ENCODE measurements at places on chromosomes 2 and 18. TPM values are rescaled to one million over a fixed set of nuclear protein-coding genes. Genes with fewer than 3 reads are reported as not detected.

DNA sequence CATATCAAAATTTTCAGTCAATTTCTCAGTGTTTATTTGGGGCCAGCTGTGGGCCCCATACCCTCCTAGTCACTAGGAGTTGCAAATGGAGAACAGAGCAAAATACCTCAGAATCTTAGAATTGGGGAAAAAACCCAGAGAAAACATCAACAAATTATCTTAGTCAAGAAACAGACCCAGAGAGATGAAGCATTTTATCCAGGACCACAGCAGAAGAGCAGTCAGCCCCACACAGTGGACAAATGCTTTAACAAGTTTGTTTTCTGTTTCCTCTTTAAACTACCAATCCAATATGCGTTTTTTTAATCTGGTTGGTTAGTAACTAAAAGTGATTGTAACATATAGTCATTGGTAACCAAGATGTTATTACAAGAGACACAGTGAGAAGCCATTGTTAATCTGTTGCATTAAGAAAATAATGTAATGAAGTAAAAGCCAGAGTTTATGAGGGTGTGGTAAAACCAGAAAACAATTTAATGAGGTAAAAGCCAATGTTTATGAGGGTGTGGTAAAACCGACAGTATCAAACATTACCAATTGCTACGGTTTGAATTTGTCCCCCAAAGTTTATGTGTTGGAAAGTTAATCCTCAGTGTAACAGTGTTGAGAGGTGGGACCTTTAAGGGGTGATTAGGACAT is 60.7 kb upstream of the COX7A2L start:
- no peak overlapping the region for H3K4me3 ChIP-seq
- no peak for ATAC-seq
- H3K4me1 ChIP-seq: no peaks in the 10 kb centered on the region
- H3K36me3 ChIP-seq: no peaks in the 10 kb centered on the region
- H3K27ac ChIP-seq: no peak overlapping the region

IL1R2 gene
- 6.1 TPM for total RNA-seq

- H3K36me3 ChIP-seq: no peaks in the 10 kb centered on the region
- no peaks in the 10 kb centered on the region for H3K27me3 ChIP-seq
- no peak overlapping the region for H3K4me3 ChIP-seq
- no peak overlapping the region for H3K27ac ChIP-seq
- no peaks in the 10 kb centered on the region for H3K4me1 ChIP-seq
Observed at GRCh38 chr2:29096969-29097368, 18.2 kb upstream of the CLIP4 start.

DNA sequence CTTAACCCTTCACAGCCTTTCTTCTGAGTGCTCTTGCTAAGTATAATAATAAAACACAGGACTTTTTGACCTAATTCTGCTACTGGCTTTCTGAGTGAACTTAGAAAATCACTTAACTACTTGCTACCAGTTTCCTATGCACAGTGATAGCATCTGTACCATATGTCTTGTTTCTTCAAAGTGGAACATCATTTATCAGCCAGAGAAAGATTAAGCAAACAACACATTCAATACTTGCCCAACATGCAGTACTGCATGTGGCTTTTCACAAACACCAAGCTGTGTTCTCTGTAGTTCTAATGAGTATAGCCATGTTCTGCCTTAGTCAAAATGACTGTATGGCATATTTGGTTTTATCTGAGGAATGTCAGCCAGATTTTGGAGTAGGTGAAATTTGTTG is 1286.6 kb upstream of the ZEB2 start:
- no peak for ATAC-seq
- H3K4me1 ChIP-seq: no peaks in the 10 kb centered on the region
- H3K27ac ChIP-seq: no peak overlapping the region
- no peak overlapping the region for H3K4me3 ChIP-seq

DNA sequence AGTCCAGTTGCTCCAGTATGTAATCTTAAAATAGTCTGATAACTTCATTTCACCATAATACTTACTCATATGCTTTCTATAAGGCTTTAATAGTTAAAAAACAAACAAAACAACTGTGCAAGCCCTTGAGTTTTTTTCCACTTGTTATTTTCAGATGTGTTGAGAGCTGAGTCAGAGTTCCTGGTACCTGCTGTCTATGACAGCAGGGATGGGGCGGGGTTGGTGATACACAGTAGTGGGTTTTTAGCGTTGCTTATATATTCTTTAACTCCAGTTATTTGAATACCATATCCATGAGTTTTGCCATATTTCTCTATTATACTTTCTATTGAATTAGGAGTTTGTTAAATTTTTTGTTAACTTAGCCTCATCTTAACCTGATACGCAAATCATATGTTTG is 5.0 kb downstream of the NAPG start:
- no peaks in the 10 kb centered on the region for H3K27me3 ChIP-seq
- peaks cover 52% of the 10 kb centered on the region for H3K4me1 ChIP-seq
- H3K36me3 ChIP-seq: peaks cover 6% of the 10 kb centered on the region

VWA3B gene
- not detected for total RNA-seq

TUBA3E gene
- not detected for total RNA-seq

DNA sequence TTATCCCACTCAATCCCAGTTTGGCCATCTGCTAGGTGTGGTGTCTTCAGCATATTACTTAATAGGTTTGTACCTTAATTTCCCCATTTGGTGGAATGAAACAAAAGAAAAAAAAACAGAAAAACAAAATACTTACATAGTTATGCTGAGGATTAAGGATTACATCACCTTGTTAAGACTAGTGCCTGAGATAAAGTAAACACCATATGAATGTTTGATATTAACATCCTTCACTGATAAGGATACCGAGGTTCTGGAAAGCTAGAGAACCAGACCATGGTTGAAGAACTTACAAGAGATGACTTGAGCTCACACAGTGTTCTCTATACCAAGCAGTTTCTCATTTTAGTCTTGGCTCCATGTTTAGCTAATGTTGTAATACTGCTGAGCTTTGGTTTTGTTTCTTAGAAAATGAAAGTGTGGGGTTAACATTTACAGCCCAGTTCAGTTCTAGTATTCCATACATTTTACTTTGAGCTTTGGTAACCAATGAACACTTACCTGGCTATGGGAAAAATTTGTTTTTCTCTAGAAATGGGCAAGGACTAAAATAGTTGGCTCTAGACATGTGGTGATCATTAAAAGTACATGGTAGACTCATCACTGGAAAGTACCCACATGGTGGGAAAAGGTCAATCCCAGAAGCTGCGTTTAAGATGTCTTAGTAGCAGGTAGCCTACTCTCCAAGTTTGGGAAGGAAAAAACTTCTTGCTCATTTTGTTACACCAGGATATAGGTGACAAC is 5.8 kb upstream of the GPD2 start:
- no peak overlapping the region for H3K27ac ChIP-seq
- no peaks in the 10 kb centered on the region for H3K27me3 ChIP-seq
- H3K36me3 ChIP-seq: no peaks in the 10 kb centered on the region
- no peak for ATAC-seq
